ENCODE measurements at places on chromosomes 11 and 22.

- peak; percentile 67 for DNase-seq
Measured at GRCh38 chr11:125433454-125434121, 62.5 kb downstream of the FEZ1 start.

GRCh38 chr22:20219667-20220628 lies 48.2 kb downstream of the RTN4R start:
- DNase-seq = no peak

DNA sequence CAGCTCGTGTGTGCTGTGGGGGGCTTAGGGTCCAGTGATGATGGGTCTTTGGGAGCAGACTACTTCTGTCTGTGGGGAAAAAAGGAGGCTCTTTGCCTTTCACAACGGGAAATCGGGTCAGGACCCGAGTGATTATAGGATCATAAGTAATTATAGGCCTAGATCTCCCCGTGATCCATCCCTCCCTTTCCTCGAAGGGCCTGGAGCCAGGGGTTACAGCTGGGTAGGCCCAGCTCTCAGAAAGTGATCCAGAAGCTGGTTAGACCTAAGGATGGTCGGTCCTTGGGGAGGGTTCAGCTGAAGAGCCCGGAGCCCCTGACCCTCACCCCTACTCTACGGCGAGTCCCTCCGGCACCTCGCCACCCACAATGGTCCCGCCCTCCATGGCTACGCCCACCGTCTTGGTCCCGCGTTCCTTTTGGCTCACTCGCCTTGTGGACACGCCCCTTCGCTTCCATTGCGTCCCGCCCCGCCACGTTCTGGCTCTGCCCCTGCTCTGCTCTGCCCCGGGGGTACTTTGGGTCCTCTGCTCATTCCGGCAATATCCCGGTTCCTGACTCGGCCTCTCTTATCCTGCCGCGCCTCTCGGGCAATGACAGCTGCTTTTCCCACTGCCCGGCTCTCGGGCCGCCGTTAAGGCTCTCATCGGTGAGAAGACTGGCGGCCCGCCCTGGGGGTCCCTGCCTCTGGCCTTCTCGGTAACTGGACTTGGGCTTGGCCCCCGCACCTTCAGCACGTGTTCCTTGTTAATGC lies 5.0 kb downstream of the IGSF22 start:
- DNase-seq = peak; percentile 67

- DNase-seq = no peak
Measured at GRCh38 chr11:93249459-93250220, 51.8 kb upstream of the SLC36A4 start.

DNA sequence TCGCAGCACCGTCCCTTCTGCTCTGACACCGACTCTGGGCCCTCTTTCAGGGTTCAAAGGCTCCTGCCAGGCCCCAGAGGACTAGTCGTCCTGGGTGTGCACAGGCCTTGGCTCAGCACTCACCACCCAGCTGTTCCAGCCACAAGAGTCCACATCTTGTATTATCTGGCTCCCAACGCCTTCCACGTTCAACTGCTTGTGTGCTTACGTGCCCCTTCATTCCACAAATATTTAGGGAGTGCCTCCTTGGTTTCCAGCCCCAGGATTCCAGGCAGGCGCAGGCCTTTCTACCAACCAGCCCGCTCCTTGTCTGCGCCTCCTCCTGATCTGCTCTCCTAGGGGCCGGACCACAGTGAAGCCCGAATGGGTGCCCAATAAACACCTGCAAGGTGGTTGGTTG lies 70.9 kb downstream of the SCUBE1 start:
- no peak for DNase-seq

- DNase-seq = no peak
Measured at GRCh38 chr11:76669901-76670484, 554 bp downstream of the LRRC32 start.

GRCh38 chr22:17336061-17336460 lies 33.2 kb upstream of the CECR2 start:
- DNase-seq = no peak

- no peak for DNase-seq
Measured at GRCh38 chr11:14073849-14074476, 111.4 kb downstream of the SPON1 start.

- DNase-seq = no peak
Measured at GRCh38 chr11:18492888-18493287, 33.9 kb downstream of the TSG101 start.

GRCh38 chr22:31099386-31099785 lies 8.0 kb downstream of the SELENOM start:
- DNase-seq = no peak

- DNase-seq = no peak
Measured at GRCh38 chr11:34869425-34869824, 46.8 kb downstream of the APIP start.

GRCh38 chr11:117071344-117071787 lies 26.9 kb downstream of the SIK3 start:
- DNase-seq = peak; percentile 56

DNA sequence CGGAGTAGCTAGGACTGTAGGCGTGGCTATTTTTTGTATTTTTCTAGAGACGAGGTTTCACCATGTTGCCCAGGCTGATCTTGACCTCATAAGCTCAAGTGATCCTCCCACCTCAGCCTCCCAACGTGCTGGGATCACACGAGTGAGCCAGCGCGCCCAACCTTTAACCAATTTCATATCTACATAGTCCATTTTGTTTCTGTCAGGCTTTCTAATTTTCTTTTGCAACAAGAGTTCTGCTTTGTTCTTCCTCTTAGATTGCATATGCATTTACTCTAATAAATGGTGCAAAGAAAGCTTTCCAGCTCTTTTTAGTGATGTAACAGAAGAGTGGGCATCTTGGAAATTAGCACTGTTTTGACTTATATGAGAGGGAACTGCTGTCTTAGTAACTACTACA lies 13.3 kb downstream of the RTN3 start:
- no peak for DNase-seq

DNA sequence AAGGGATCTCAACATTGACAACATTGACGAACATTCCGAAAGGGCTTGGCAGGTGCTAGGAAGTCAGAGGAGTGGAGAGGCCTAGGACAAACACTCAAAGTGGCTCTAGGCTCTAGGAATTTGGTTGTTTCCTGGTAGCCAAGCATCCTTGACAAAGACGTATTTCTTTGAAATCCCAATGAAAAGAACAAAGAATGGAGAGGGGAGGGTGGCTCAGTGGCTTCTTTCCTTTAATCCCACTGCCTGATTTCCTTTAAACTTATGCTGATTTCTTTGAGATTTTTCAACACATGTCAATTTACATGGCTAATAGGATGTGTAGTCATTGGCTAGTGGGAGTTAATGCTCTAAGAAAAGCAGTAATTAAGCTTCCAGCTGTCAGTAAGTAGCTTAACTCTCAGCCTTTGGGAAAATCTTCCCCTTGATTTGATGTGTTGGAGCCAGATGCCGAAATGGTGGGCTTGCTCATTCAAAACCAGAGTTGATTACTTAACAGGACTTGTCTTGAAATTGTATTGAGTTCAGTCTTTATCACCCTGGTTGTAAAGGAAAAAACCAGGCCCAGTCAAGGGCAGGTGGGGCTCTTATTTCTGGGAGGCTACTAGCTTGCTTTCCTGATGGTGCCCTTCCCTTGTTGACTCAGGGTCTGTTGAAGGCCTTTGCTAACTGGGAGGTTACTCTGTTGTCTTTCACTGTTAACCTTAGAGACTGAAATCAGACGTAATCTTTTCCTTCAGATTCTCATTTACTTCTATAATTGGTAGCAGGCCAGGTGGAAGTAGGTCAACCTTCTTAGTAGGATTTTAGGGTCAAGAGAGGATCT lies 44.6 kb upstream of the SORL1-AS1 start:
- DNase-seq = no peak

DNA sequence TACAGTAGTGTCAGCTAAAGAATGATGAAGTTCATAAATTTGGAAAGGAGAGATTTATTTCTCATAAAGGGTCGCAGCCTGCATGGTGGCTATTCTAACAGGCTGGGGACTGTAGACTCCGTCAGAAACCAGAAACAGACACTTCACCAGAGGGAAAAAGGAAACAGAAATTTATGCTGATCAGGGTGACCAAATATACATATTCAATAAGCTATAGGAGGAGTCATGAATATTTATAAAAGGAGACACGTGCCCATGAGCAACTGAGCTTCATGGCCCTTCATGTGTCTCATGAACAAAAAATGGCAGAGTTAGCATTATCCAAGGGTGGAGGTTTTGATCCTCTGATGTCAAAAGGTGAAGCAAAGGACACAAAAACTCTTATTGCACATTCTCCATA lies 392.1 kb downstream of the LARGE1 start:
- no peak for DNase-seq

- DNase-seq = no peak
Measured at GRCh38 chr11:107859459-107860239, 1.1 kb upstream of the SLC35F2 start.

GRCh38 chr22:45648301-45649117 lies 23.1 kb upstream of the ATXN10 start:
- no peak for DNase-seq

GRCh38 chr22:36311386-36312085 lies 58.6 kb downstream of the APOL1 start:
- no peak for DNase-seq

DNA sequence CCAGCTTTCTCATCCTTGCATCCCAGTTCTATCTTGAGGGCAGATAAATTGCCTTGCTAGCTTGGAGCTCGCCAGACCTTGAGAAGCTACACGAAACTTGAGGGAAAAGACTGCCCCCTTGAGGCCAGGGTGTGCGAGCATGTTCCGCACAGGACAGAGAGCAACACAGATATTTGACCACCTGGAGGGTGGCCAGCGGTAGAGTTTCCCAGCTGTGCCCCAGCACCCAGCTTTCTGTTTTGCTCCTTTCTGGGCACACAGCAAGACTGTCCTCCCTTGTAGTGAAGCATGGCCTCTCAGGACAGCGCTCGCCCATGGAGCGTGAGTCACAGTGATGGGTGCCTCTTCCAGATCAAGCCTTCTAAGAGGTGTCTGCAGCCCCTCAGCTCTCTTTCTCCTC lies 23.5 kb downstream of the SPATA19 start:
- peak; percentile 74 for DNase-seq

GRCh38 chr11:6627762-6628241 lies 8.6 kb upstream of the TPP1 start:
- no peak for DNase-seq

DNA sequence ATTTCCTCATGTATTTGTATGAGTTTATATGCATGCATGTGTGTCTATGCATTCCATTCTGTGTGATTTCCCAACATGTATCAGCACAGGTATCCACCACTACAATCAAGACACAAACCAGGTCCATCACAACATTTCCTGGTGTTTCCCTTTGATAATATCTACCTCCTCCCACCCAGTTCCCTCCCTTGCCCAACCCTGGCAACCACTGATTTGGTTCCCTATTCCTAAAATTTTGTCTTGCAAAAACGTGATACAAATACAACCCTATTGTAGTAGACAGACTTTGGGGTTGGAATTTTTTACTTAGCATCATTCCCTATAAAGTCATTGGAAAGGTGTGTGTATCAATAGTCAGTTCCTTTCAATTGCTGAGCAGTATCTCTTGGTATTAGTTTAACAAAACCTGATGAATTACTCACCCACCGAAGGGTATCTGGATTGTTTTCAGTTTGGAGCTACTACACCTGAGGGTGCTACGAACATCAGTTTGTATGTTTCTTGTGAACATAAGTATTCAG lies 51.8 kb upstream of the IGLL5 start:
- DNase-seq = no peak

DNA sequence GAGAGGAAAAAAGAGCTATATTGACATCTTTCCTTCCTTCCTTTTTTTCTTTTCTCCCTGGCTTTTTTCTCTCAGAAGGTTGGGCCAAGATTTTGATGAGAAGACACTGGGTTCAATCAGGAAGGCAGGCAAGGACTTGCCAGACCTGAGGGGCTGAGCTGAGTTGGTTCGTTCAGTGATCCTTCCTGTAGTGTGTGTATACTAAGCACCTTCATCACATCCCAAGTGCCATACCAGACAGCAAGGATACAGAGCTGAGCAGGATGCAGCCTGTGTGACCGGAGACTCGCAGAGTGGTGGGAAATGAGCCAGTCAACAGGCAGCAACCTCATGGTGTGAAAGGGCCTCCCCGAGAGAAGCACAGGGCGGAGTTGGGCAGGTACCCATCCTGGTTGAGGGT lies 95.5 kb downstream of the SPON1 start:
- DNase-seq = no peak

GRCh38 chr22:38513063-38513462 lies 7.0 kb upstream of the DDX17 start:
- no peak for DNase-seq

DNA sequence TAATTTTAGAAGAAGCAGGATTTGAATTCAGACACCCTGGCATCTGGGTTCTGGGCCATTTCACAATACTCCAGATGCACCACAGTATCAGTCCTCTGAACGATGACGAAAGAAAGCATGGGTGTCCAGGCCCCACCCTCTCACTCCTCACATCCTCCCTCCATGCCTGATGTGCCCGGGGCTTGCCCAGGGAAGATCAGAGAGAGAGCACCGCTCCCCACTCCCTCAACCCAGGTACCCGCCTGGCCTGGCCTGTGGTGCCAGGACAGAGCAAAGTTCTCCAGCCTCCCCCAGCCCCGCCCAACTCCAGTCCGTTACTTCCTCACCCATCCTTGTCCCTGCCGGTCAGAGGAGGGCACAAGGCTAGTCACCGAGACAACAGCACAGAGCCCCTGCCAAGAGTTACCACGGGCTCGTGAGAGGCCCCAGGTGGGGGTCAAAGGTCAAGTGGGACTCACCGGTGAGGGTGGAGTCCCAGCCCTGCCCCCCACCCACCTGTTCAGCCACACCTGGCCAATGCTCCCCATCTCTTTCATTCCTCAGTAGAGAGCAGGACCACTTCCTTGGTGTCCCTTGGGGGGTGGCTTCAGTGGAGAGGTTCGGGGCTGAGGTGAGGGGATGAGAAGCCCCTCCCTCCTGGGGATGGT lies 8.1 kb downstream of the BCL9L start:
- no peak for DNase-seq

DNA sequence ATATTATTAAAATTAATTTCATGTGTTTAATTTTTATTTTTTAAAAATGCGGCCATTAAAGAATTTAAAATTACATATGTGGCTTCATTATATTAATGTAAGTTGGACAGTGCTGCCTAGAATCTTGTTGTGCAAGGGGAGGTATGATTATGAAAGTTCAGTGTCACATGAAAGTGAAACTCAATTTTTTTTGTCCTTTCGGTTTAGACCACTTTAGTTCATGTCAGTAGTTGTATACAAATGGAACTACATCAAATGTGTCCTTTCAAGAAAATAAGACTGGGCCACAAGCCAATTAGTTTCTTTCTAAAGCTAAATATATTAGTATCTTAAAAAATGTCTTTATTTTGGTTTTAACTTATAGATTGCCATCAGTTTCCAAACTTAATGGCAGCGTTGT lies 35.7 kb downstream of the TBCEL start:
- no peak for DNase-seq

All from head of caudate nucleus (tissue), 42 donors.